Myocyte (in vitro differentiated cells): ENCODE measurements at places on chromosomes 12 and 14. TPM values are rescaled to one million over a fixed set of nuclear protein-coding genes. Genes with fewer than 3 reads are reported as not detected.

Gene DAD1
- 269 and 398 TPM in 2 replicates for total RNA-seq

Gene IL22
- not detected in 2 replicates for total RNA-seq

Gene TSPAN19
- total RNA-seq: not detected in 2 replicates

Gene SPIC
- total RNA-seq: not detected in 2 replicates

Gene SPX
- total RNA-seq: 4.9 and 8.7 TPM in 2 replicates

Gene RHOJ
- total RNA-seq: not detected in 2 replicates

Gene KRT79
- total RNA-seq: not detected in 2 replicates

Gene RHEBL1
- total RNA-seq: 1.2 TPM in 1 of 2 replicates, not detected in the other

Gene CLEC4D
- not detected in 2 replicates for total RNA-seq

Gene WASHC3
- 67.1 and 72.0 TPM in 2 replicates for total RNA-seq

Gene SCNN1A
- 0.13 and 1.0 TPM in 2 replicates for total RNA-seq

Gene LTB4R
- total RNA-seq: 0.67 and 0.68 TPM in 2 replicates

Gene CPNE6
- not detected in 2 replicates for total RNA-seq

Gene PRKCH
- 8.1 and 17.2 TPM in 2 replicates for total RNA-seq

Gene PLCZ1
- not detected in 2 replicates for total RNA-seq

Gene AMN
- 0.59 and 0.68 TPM in 2 replicates for total RNA-seq

Gene LRRK2
- total RNA-seq: 3.0 and 3.7 TPM in 2 replicates
